ENCODE measurements at places on chromosomes 11 and 22.

- no peak for DNase-seq
These were observed 35.3 kb downstream of the AMOTL1 start for GRCh38 chr11:94803491-94803890.

GRCh38 chr22:43050995-43051394 is 36.0 kb upstream of the PACSIN2 start:
- DNase-seq: no peak

DNA sequence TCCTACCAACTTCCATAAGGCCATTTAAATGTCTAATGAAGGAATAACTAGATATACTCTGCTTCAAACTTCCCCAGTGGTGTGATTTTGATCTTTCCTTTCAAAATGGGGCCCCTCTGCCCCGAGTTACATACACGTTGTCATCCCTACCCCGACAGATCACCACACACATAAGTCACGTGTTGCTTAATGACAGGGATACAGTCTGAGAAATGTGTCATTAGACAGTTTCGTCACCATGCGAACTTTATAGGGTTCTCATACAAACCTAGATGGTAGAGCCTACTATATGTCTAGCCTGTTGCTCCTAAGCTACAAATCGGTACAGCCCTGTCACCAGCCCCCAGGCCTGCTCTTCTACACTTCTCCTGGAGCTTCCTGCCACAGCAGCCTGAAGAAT is 49.8 kb upstream of the SCUBE2 start:
- DNase-seq: no peak

DNA sequence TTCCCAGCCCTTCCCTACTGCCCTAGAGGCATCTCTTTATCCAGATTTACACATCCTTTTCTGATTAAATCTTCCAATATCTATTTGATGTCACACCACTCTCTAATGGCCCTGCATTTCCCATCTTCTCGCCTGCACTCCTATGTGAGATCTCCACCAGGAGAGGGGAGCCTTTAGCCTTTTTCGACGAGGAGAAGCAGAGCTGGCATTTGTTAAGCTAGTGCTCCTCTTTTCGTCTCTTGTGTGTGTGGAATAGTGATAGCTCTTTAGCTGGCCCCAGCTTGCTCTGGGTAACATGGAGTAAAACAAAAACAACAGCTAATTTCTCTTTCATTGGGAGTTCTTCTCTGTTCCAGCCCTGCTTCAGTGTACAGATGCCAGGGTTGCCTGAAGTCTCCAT is 536.5 kb downstream of the NTM start:
- no peak for DNase-seq

GRCh38 chr22:25494774-25495173 is 69.7 kb upstream of the GRK3 start:
- no peak for DNase-seq

DNA sequence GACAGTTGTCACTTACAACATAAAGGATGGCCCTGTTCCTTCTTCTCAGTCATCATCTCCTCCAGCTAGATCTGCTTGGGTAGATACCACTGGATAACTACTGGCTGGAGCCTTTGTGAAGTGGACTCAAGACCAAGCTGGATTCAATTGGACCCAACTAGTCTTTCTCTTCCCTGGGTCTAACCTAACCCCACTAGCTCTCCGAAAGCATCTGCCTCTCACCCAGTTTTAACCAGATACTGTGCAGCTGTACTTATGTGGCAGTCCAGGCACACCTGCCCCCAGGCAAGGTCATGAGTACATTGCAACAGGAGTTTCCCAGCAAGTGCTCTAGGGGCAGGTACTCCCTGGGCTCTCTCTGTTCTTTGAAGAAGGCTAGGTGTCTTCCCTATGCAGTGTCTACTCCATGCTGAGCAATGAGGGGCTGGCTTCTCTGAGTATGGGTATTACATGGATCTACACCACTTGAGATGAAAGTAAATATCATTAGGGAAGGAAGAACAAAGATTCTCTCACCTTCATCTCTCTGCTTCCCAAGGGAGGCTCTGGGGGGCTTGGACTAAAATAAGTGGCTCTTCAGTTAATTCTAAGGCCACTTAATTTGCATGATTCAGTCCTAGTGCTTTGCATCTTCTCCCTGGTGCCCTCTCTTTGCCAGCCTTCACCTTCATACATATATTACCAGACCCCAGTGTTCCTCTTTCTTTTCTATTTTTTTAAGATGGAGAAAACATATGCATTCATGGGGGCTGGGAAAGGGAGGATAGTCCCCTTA is 236.1 kb downstream of the NXPE2 start:
- no peak for DNase-seq

DNA sequence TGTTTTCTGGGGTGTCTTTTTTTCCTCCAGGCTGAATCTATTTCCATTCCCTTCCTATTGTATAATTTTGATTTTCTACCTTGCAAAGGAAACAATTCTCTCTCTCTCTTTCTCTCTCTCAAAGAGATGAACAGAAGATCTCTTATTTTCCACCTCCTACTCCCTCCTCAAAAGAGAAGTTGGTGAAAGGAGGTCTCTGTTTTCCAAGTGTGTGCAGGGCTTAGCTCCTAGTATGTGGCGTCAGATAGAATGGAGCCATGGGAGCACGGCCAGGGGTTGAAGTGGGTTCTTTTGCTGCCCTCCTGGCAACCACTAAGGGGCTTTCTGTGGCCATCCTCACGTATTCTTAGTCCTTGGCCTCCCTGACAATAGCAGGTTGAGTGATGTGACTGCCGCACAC is 480 bp downstream of the TRIM34 start:
- no peak for DNase-seq

DNA sequence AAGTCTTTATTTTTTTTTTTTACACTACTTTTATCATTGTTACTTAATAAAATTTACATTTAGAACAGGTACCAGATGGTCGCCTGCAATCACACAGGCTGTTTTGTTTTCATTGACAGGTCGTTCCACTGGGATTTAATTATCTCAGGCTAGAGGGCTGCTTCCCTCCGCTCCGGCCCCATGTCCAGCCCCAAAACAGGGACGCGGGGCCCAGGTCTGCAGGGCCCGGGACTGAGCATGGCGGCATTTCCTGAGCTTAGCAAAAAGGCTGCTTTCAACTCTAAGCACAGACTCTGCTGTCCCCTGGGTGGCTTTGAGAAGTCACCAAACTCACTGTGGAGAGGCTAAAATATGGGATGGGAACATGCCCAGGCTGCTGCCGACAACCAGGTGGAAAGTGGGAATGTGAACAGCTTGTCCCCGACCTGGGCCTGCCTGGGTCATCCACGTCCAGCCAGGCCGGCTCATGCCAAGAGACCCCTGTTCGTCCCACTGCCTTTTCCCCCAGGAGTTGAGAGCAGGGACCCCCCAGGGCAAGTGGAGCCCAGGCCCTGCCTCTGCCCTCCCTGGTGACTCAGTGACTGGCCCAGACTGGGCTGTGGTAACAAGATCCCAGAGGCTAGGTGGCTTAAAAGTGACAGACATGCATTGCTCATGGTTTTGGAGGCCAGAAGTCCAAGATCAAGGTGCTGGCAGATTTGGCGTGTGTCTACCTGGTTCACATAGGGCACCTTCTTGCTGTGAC is 150.0 kb downstream of the SHANK2 start:
- DNase-seq: no peak

- no peak for DNase-seq
These were observed 404.5 kb downstream of the ETS1 start for GRCh38 chr11:128182844-128183243.

- DNase-seq: no peak
These were observed 77.6 kb downstream of the LIF start for GRCh38 chr22:30169002-30169401.

DNA sequence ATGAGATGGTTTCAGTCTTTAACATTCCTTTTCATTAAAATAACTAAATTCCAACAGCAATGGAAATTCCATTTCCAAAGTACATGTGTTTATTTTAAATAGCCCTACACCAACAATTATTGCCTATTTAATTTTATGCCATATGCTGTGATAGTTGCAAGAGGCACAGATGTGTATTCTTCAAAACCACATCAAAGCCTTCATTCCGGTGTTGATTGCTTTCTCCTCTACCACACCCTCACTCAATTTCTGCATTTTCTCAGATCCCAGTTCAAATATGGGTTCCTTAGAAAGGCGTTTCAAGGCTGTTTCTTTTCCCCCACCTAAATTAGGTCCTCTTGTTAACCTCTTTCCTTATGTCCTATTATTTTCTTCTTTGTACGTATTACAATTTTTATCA is 6.0 kb upstream of the HSD17B12 start:
- no peak for DNase-seq

GRCh38 chr22:49084206-49084605 is 743.5 kb downstream of the BRD1 start:
- DNase-seq: no peak

DNA sequence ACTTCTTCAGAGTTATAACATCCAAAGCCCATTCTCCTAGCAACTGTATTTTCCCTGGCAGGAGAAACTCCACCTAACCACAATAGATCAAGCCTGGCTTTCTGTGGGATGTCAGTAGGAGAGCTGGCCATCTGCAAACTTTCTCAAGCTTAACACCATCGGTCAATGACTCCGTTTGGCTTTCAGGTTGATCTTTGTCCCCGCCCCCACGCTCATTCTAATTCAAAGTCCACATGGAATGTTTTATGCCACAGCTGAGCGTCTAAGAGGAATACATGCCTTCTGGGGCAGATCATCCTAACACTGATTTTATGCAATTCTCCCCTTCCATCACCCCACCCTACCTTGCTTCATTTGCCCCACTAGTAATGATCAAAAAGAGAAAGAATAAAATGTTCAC is 4.8 kb downstream of the GVQW3 start:
- no peak for DNase-seq

DNA sequence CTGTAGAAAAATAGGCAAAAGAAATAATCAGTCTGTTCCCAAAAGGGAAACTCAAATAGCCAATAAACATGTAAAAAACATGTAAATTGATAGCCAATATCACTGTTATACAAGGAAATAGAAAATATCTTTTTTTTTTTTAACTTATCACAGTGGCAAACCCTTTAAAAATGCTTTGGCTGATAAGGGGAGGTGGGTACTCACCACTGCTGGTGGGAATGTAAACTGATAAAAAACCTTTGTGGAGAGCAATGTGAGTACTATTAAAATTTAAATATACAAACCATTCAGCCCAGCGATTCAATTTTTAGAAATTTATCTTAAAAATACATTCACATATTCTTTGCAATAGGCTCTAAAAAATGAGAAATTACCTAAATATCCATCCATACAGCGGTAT is 3.6 kb downstream of the RPUSD4 start:
- DNase-seq: no peak

DNA sequence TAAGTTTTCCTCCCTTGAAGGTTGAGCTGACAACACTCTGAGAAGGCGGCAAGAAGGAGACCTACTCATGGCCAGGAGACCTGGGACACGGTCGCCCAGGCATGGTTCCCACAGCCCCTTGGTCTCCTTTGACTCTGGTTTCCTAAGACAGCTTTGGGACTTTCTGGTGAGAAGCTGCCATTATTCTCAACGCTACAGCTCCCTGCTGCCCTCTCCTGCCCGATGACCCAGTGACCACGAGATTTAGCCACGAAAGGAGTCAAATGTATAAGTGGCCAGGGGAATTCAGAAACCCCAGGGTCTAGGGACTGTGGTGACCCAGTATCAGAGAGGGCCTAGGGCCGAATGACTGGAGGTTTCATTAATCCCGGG is 699 bp upstream of the SDF2L1 start:
- DNase-seq: no peak

DNA sequence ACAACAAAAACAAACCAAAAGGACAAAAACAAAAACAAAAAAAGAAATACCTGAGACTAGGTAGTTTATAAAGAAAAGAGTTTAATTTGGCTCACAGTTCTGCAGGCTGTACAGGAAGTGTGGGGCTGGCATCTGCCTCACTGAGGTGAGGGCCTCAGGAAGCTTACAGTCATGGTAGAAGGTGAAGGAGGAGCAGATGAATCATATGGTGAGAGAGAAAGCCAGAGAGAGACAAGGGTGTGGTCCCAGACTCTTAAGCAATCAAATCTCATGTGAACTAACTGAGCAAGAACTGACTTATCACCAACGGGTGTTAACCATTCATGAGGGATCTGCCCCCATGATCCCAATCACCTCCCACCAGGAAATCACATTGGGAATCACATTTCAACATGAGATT is 58.8 kb upstream of the ZBED5 start:
- no peak for DNase-seq

GRCh38 chr11:120125024-120125423 is 12.9 kb downstream of the TRIM29 start:
- no peak for DNase-seq
